ENCODE measurements at places on chromosomes 13 and 19. TPM values are rescaled to one million over a fixed set of nuclear protein-coding genes. Genes with fewer than 3 reads are reported as not detected.

Gene CD37
- not detected for total RNA-seq

Gene KLHL1
- not detected for total RNA-seq

Gene SOX21
- 0.30 TPM for total RNA-seq

Gene WDR87
- not detected for total RNA-seq

Gene CYP2A7
- total RNA-seq = not detected

Gene GSK3A
- 25.6 TPM for total RNA-seq

Gene LYPD5
- 0.37 TPM for total RNA-seq

Gene CADM4
- 1.5 TPM for total RNA-seq

Gene LRFN3
- total RNA-seq = 3.4 TPM

Gene VSTM1
- 0.74 TPM for total RNA-seq

Gene NUMBL
- total RNA-seq = 16.4 TPM

Gene TLE6
- total RNA-seq = not detected

Gene ARID3A
- total RNA-seq = 8.0 TPM

Gene CPAMD8
- not detected for total RNA-seq

Gene GJA3
- total RNA-seq = 0.56 TPM

Gene ZNF780A
- total RNA-seq = 10.8 TPM

Gene KLK14
- total RNA-seq = not detected

Gene ZNF846
- total RNA-seq = 1.9 TPM

Gene RNF225
- total RNA-seq = 0.24 TPM

Gene KLK15
- total RNA-seq = not detected

Gene URAD
- total RNA-seq = not detected

Gene F2RL3
- not detected for total RNA-seq

Gene ZDHHC20
- total RNA-seq = 48.3 TPM

Gene ZNF223
- 4.2 TPM for total RNA-seq

Gene WDR88
- total RNA-seq = not detected

Gene KCTD4
- 0.07 TPM for total RNA-seq

Gene DGKH
- 10.3 TPM for total RNA-seq

Gene HIPK4
- total RNA-seq = not detected

Gene NALCN
- total RNA-seq = 3.3 TPM

Gene ZNF135
- not detected for total RNA-seq

Gene DCLK1
- 5.2 TPM for total RNA-seq

Gene OSCAR
- total RNA-seq = 1.2 TPM

Gene ZNF43
- 3.0 TPM for total RNA-seq

Gene HCST
- not detected for total RNA-seq

Gene ATG4D
- 31.8 TPM for total RNA-seq

Gene PSG1
- 0.27 TPM for total RNA-seq

Gene CNN1
- total RNA-seq = 0.45 TPM
